Pulmonary artery endothelial cell (primary cell): ENCODE measurements at places on chromosomes 4 and X. TPM values are rescaled to one million over a fixed set of nuclear protein-coding genes. Genes with fewer than 3 reads are reported as not detected.

DNA sequence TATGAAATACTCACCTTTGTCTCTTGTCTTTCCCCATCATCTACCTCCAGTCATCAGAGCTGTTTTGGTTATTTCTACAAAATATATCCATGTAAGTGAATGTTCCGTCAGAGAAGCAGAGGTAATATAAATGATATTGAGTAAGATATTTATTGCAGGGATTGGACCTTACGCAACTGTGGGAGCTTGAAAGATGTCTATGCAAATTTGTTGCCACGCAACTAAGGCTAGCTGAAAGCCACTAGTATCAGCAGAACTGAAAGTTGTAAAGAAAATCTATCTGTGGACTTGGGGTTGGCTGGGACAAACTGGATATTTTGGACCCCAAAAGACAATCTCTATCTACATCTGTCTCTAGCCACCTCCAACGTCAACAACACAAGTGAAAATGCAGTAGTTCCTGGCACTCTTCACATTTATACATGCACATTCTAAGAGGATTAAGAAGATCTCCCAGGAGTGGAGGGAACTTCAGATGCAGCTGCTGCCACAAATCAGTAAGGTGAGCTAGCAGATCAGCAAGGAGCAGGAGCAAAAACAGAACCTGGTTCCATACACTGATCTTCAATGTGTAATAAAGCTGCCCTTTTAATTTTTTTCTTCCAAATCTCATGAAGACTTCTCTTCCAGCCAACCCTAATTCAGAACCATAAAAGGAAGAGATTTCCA is 8.5 kb upstream of the CCSER1 start:
- DNase-seq, result no peak

DNA sequence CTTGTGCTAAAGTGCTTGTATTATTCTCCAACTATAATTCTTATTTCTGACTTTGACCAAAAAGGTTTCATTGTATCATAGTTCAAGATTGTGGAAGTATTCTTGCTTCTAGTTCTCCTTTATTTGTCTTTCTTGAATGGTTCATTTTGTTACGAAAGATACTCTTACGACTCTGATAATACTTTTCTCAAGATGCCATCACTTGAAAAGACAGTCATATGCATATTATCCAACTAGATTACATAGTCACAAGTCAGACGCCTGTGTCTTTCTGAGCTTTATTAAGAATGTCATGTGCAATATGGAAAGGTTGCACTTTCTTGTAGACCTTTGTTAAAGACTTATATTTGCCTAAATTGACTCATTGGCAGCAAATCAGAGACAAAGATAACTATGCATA is 71.4 kb upstream of the HPGD start:
- DNase-seq, result no peak

- DNase-seq, result no peak
Observed at GRCh38 chr4:33071535-33071934, 2351.4 kb downstream of the PCDH7 start.

DNA sequence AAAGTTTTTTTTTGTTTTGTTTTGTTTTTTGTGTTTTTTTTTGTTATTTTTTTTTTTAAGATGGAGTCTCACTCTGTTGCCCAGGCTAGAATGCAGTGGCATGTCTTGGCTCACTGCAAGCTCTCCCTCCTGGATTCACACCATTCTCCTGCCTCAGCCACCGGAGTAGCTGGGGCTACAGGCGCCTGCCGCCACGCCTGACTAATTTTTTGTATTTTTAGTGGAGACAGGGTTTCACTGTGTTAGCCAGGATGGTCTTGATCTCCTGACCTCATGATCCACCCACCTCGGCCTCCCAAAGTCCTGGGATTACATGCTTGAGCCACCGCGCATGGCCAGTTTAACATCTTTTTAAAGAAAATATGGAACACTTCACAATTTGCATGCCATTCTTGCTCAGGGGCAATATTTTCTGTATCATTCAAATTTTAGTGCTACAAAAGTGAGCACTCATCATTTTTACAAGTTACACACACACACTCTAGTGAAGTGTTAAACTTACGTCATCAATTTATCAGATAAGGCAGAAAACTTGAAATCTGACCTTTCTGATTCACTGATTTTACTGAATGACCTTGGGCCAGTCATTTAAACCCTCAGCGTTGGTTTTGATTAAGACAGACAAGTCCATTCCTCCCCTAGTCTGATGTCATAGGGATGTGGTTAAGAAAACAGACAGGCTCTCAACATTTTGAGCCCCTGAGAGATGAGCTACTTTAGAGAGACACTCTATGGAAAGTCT is 61.2 kb downstream of the TRIM2 start:
- DNase-seq, result no peak

- no peak for DNase-seq
Observed at GRCh38 chrX:41862562-41863184, 60.7 kb downstream of the CASK start.

GRCh38 chr4:151912632-151913031 is 151.8 kb upstream of the GATB start:
- DNase-seq, result no peak

DNA sequence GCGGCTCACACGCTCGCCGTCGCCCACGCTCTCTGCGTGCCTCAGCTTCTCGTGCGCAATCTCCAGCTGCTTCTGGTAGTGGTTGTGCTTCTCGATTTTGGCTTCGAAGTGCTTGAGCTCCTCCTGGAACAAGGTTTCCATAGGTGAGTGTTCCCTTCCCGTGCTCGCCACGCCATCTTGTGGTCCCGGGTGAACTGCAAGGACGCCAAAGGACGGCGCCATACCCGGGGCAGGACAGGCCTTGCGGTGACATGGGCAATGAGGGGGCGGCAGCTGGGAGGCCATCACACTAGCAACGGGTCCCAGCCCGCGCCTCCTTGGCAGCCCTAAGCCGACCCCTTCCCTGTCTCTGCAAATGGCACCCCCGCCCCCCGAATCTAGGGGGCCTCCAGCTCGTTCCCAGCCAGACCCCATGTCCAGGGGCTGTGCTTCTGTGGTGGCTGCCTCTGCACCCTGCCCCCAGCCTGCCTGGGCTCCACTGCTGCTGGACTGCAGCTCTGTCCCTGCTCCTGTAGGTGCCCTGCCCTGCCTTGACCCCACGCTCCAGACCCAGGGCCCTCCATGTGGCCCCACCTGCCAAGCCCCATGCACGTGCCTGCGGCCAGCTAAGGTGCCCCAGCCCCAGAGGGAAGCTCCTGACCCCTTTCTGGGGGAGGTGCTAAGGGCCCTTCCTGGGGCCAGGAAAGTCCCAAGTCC is 17.3 kb downstream of the LRPAP1 start:
- DNase-seq, result no peak

DNA sequence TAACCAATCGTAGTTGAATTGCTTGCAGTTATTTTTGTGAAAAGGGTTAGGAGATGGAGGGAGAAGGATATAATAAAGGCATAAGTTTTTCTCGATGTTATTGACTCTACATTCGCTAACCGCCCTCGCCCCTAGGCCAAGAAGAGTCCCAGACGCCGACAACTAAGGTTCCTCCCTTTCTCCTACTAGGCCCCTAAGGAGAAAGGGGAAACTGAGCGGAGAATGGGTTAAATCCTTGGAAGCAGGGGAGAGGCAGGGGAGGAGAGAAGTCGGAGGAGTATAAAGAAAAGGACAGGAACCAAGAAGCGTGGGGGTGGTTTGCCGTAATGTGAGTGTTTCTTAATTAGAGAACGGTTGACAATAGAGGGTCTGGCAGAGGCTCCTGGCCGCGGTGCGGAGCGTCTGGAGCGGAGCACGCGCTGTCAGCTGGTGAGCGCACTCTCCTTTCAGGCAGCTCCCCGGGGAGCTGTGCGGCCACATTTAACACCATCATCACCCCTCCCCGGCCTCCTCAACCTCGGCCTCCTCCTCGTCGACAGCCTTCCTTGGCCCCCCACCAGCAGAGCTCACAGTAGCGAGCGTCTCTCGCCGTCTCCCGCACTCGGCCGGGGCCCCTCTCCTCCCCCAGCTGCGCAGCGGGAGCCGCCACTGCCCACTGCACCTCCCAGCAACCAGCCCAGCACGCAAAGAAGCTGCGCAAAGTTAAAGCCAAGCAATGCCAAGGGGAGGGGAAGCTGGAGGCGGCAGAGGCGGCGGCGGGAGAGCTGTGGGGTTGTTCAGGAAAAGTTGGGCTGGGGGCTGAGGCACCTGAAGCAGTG is 5.9 kb downstream of the ATOH1 start:
- no peak for DNase-seq

DNA sequence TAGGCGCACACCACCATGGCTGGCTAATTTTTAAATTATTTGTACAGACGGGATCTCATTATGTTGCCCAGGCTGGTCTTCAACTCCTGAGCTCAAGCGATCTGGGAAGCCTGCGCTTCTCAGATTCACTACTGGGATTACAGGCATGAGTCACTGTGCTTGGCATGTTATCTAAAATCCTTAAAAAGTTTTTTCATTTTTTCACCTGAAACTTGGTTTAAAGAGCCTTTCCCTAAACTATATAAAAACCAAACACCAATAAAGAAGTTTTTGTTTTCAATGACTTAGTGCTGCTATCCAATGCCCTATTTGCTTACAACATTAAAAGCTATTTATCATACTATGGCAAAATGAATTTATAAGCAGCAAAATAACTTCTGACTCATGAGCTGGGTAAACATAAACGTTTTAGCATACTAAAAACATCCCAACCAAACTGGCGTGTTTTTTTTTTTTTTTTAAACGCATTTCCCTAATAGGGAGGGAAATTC is 127.8 kb downstream of the UBE2K start:
- DNase-seq, result no peak

Gene PGAM4
- total RNA-seq, result 0.14 TPM in 1 of 2 replicates, not detected in the other

Gene IDH3G
- 41.1 and 58.8 TPM in 2 replicates for total RNA-seq

Gene STAP1
- total RNA-seq, result not detected in 2 replicates

Gene STOX2
- 0.07 and 0.14 TPM in 2 replicates for total RNA-seq

DNA sequence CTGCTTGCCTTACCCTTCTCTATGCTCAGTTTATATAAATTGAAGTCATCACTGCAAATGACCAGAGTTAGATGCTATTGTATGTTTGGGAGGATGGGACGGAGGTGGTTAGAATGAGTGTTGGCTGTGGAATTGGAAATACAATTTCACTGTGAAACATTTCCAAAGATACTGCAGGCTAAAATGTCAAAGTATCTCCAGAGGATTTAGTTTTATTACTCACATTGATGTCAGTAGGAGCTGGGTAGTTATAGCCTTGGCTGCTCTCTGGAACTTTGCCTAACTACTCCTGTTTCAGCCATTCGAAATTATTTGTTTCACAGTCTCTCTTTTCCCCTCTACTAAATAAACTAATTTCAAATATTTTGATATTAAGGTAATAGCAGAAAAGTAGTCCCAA is 92.6 kb upstream of the PPP3CA start:
- no peak for DNase-seq

Gene CLTRN
- total RNA-seq, result not detected in 2 replicates

DNA sequence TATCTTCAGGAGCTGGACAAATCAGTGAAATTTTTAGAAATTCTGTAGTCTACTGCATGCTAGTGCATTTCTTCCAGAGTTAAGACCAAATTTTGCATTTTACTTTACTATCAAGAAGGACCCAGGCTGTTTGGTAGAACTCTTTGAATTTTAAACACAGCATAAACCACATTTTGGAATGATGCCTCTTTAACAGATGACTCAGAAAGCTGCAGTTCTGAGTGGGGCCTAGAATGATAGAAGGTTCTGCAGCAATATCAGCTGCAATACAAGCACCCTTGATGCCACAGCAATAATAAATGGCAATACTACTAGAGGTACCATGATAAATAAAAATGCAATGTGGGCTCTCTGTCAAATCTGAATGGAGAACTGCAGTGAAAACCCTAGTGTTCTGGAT is 198.7 kb downstream of the TMA16 start:
- no peak for DNase-seq

- no peak for DNase-seq
Observed at GRCh38 chr4:122914292-122914904, 8.0 kb downstream of the NUDT6 start.

DNA sequence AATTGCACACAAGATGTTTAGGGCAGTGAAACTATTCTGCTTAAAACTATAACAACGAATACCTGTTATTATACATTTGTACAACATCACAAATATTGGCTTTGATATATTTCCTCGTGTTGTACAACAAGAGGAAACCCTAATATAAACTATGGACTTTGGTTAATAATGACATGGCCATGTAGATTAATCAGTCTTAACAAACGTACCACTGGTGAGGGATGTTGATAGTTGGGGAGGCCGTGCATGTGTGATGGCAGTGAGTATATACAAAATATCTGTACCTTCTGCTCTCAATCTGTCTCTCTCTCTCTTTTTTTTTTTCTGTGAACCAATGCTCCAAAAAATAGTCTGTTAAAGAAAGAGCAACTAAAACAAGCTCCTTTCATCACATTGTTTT is 22.2 kb upstream of the HPGD start:
- DNase-seq, result no peak

Gene ADGRG2
- total RNA-seq, result 0.04 TPM in 1 of 2 replicates, not detected in the other

DNA sequence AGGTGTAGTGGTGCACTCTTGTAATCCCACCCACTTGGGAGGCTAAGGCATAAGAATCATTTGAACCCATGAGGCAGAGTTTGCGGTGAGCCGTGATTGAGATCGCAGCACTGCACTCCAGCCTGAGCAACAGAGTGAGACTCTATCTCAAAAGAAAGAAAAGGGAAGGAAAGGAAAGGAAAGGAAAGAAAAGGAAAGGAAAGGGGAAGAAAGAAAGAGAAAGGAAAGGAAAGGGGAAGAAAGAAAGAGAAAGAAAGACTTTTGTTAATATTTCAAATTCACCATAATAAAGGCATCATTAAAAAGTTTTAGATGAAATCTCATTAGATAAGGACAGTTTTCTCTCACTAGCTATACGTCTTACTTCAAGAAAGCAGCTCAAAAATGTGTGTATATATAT is 660.5 kb upstream of the ATOH1 start:
- no peak for DNase-seq
